Colonic mucosa (tissue), 4 donors: ENCODE measurements at places on chromosomes 7 and 10. TPM values are rescaled to one million over a fixed set of nuclear protein-coding genes. Genes with fewer than 3 reads are reported as not detected.

GRCh38 chr7:1231214-1232102 is 1.2 kb upstream of the UNCX start:
- no peak overlapping the region for H3K27ac ChIP-seq
- no peaks in the 10 kb centered on the region for H3K4me1 ChIP-seq
- H3K36me3 ChIP-seq: no peaks in the 10 kb centered on the region
- no peak for DNase-seq
- no peak overlapping the region for H3K4me3 ChIP-seq
- peaks cover 88% of the 10 kb centered on the region for H3K27me3 ChIP-seq

GRCh38 chr10:99548041-99548530 is 15.3 kb downstream of the NKX2-3 start:
- no peak for DNase-seq
- no peak overlapping the region for H3K4me3 ChIP-seq
- no peak overlapping the region for H3K27ac ChIP-seq

- H3K4me3 ChIP-seq: no peak overlapping the region
- H3K27ac ChIP-seq: no peak overlapping the region
- no peaks in the 10 kb centered on the region for H3K27me3 ChIP-seq
Observed at GRCh38 chr7:109284943-109285342, 715.3 kb downstream of the DNAJB9 start.

DNA sequence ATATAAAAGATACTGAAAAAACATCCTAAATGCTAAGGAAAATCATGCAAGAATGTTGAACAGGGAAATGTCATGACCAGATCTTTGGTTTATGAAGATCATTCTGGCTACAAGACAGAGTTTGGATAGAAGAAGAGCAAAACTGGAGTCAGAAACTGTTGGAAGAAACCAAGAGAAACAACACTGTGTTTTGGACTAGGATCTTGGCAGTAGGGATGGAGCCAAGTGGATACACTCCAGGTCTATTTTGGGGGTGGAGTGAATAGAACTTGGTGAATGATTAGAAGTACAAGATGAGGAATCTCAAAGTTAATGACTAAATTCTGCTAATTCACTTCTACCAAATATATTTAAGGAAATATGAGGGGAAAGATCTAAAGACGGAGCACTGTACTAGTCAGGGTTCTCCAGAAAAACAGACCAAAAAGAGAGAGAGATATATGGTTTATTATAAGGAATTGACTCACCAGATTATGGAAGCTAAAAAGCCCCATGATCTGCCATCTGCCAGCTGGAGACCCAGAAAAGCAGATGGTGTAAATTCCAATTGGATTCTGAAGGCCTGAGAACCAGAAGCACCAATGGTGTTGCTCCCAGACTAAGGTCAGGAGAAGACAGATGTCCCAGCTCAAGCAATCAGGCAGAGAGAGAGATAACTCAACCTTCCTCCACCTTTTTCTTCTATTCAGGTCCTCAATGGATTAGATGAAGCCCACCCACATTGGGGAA is 254.9 kb downstream of the TRIL start:
- H3K4me3 ChIP-seq: no peak overlapping the region
- no peaks in the 10 kb centered on the region for H3K4me1 ChIP-seq
- no peaks in the 10 kb centered on the region for H3K36me3 ChIP-seq
- no peak for DNase-seq
- no peak overlapping the region for H3K27ac ChIP-seq

- DNase-seq: no peak
- no peaks in the 10 kb centered on the region for H3K36me3 ChIP-seq
- H3K4me1 ChIP-seq: peaks cover 6% of the 10 kb centered on the region
- H3K4me3 ChIP-seq: no peak overlapping the region
- H3K27me3 ChIP-seq: no peaks in the 10 kb centered on the region
Observed at GRCh38 chr10:35462491-35462934, 126.2 kb downstream of the CCNY start.

DNA sequence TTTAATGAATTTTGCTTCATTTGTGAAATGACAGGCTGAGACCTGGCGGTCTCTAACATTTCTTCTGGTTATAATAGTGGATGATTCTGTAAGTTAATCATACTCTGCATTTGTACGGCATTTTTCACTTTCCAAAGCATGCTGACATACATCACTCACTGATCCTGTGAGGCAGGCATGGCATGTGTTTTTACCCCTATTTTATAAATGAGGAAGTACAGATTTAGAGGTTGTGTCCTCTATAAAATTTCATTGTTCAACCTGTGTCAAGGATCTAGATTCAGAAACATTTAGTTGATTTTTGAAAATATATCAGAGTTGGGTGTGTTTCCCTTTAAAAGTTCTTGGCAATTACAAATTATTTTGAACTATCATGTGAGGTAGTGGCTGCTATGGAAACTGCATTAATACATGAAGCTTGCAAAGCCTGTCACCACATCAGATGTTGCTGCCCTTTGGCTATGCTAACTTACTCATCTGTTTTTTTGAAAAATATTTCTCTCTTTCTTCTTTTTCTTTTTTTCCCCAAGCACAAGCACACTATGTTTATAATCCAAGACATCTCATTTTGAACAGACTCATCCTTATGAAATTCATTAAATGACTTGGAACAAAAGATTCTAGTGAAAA is 172.7 kb downstream of the GNAI1 start:
- no peaks in the 10 kb centered on the region for H3K4me1 ChIP-seq
- no peak for DNase-seq
- H3K27ac ChIP-seq: no peak overlapping the region
- H3K4me3 ChIP-seq: no peak overlapping the region
- H3K27me3 ChIP-seq: no peaks in the 10 kb centered on the region
- no peaks in the 10 kb centered on the region for H3K36me3 ChIP-seq

GRCh38 chr7:3544202-3544601 is 243.2 kb downstream of the SDK1 start:
- H3K4me3 ChIP-seq: no peak overlapping the region
- no peaks in the 10 kb centered on the region for H3K4me1 ChIP-seq
- H3K27ac ChIP-seq: no peak overlapping the region
- no peaks in the 10 kb centered on the region for H3K27me3 ChIP-seq
- H3K36me3 ChIP-seq: no peaks in the 10 kb centered on the region

- DNase-seq: no peak
- H3K36me3 ChIP-seq: no peaks in the 10 kb centered on the region
- H3K4me1 ChIP-seq: peaks cover 7% of the 10 kb centered on the region
- no peaks in the 10 kb centered on the region for H3K27me3 ChIP-seq
- no peak overlapping the region for H3K4me3 ChIP-seq
Observed at GRCh38 chr7:112212571-112212970, 6.1 kb downstream of the ZNF277 start.

- H3K4me1 ChIP-seq: no peaks in the 10 kb centered on the region
- H3K27ac ChIP-seq: no peak overlapping the region
- no peaks in the 10 kb centered on the region for H3K36me3 ChIP-seq
- H3K27me3 ChIP-seq: no peaks in the 10 kb centered on the region
- no peak for DNase-seq
Observed at GRCh38 chr7:158270856-158271413, 316.7 kb downstream of the PTPRN2 start.

GRCh38 chr10:5775685-5776084 is 37.5 kb downstream of the GDI2 start:
- no peaks in the 10 kb centered on the region for H3K36me3 ChIP-seq
- no peak overlapping the region for H3K4me3 ChIP-seq
- H3K27me3 ChIP-seq: no peaks in the 10 kb centered on the region
- H3K27ac ChIP-seq: no peak overlapping the region

DNA sequence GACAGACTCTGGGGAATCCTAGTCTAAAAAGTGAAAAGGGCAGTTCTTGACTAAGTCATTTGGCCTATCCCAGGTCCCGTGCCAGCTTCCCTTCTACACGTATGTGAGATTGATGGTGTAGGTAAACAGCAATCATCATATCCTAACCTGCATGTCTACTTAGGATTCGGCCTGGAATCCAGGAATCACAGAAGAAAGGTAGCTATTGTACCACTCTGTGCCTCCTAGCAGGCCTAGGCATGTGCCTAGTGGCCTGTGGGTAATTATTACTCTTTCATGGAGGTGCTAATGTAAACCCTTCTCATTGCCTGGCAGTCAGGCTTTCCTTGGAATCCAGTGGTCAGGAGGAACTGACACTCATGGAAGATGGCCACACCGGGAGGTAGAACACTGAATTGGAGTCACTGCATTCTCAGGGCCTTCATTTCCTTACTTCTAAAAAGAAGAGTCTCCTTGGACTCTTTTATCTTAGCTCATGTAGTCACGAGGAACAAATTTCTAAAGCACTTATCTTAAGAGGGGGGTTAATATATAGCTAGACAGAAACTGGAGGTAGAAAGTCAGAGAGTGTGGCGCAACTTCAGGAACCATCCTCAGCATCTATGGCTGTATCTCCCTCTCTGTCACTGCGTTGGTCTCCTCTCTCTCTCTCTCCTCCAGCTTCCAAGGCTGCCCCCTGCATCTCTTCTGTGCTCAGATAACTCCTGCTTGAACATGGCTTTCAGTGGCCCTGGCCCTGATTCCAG is 122.5 kb downstream of the C1GALT1 start:
- no peak overlapping the region for H3K4me3 ChIP-seq
- H3K27ac ChIP-seq: no peak overlapping the region
- H3K27me3 ChIP-seq: no peaks in the 10 kb centered on the region
- no peaks in the 10 kb centered on the region for H3K36me3 ChIP-seq

DNA sequence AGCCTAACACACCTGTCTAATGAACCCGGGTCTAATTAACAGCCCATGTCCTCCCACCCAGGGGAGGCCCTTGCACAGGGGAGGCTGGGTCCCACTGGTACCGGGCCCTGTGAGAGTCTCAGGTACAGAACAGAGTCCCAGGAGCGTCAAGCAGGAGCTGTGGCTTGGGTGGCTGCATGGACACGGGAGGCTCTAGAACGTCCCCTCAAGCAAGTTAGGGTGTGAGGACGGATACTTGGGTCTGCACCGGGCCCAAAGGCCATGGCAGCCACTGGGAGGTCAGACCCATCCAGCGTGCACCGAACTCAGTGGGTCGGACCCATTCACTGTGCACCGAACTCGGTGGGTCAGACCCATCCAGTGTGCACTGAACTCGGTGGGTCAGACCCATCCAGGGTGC is 309.7 kb downstream of the DNAJB6 start:
- H3K4me3 ChIP-seq: no peak overlapping the region
- H3K27me3 ChIP-seq: no peaks in the 10 kb centered on the region
- no peaks in the 10 kb centered on the region for H3K36me3 ChIP-seq
- DNase-seq: no peak
- no peaks in the 10 kb centered on the region for H3K4me1 ChIP-seq

DNA sequence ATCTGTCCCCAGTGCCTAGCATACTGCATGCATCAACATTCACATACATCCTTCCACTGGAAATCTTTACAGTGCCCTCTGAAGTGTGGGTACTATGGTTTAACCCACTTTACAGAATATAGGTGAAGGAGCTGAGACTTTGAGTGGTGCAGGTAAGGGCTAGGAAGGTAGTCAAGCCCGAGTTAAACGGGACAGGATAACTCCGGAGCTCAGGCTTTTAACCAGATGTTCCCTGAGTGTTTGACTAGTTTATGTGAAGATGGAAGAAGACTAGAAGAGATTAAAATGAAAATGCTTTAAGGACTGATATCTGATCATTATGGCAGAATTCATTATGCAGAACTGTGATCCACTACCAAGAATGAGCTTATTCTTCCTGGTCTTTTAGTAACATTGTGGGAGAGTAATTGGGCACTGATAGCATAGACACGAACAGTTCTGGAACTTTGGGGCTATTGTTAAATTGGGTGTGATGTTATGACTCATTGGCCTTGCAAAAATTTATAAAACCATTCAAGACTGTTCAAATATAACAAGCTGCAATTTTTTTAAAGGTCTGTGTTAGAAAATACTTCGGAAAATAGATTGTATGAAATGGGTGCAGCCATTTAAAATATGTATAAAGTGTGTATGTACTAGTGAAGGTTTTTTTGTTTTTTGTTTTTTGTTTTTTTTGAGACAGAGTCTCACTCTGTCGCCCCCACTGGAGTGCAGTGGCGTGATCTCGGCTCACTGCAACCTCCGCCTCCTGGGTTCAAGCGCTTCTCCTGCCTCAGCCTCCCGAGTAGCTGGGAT is 4.4 kb downstream of the CUL1 start:
- no peaks in the 10 kb centered on the region for H3K27me3 ChIP-seq
- H3K27ac ChIP-seq: no peak overlapping the region
- H3K36me3 ChIP-seq: no peaks in the 10 kb centered on the region
- peaks cover 31% of the 10 kb centered on the region for H3K4me1 ChIP-seq
- no peak for DNase-seq

DNA sequence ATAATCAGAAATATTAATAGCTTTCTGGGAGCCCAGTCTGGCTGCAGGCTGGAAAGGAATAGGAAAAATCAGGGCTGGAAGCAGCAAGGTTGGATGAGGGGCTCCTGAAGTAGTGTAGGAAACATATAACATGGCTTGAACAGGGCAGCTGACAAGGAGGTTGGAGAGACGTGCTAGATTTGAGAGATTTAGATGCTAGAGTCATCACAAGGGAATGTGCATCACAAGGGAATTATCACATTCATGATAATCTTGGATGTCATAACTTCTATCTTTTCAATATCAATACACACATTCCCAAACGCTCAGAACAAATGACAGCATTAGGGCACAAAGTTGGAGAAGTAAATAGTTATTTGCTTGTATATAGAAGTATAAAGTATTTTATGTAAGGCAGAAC is 120.9 kb upstream of the EGFR start:
- no peak overlapping the region for H3K4me3 ChIP-seq
- DNase-seq: no peak
- no peak overlapping the region for H3K27ac ChIP-seq
- no peaks in the 10 kb centered on the region for H3K4me1 ChIP-seq
- no peaks in the 10 kb centered on the region for H3K27me3 ChIP-seq

DNA sequence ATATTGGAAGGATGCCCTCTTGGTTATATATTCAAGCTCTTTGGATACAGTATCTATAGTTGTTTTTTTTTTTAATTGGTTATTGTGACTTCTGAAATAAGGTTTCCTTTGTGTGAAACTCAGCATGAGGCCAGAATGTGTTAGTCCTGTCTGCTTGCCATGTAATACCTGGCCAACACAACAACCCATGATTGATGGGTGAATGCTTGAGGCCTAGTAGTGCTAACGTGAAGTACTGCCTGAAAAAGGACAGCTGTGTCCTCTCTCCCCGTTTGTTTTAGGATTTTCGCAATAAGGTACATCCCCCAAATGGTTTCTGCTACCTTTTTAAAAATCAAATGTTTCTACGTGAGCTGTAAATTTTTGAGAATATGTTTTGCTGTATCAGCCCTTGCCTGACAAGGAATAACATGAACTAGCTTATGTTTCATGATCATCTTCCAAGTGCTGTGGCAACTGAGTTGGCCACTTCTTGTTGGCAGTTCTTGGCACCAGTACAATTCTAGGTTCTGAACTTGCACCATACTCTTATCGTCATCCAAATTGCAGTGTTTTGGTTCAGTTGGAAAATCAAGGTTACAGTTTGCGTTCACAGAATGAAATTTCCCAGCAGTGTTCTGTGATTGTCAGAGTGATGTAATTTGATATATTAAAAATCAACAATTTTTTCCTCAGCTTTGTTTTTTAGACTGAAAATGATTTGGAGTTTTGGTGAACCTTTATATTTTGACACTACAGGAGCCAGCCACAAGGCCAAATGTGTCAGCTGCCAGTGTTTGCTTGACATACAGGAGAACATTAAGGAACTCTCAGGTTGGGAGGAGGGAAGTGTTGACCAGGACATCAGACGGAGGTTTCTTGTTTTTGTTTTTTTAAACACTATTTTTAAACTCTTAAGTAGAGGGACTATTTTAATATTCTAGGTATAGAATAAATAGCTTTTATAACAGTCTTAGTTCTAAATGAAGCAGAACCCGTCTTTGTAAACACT is 13.5 kb upstream of the ASCC1 start:
- DNase-seq: no peak
- H3K4me1 ChIP-seq: no peaks in the 10 kb centered on the region
- peaks cover 7% of the 10 kb centered on the region for H3K36me3 ChIP-seq

AGAP5 gene
- total RNA-seq: 8.2 TPM

CALCR gene
- not detected for total RNA-seq

ANKRD30A gene
- not detected for total RNA-seq

NODAL gene
- 0.17 TPM for total RNA-seq

ICA1 gene
- total RNA-seq: 46.1 TPM

CHST3 gene
- 2.5 TPM for total RNA-seq
